Cardiac muscle cell (in vitro differentiated cells and primary cell): ENCODE measurements at places on chromosomes 16 and 17. TPM values are rescaled to one million over a fixed set of nuclear protein-coding genes. Genes with fewer than 3 reads are reported as not detected.

DNA sequence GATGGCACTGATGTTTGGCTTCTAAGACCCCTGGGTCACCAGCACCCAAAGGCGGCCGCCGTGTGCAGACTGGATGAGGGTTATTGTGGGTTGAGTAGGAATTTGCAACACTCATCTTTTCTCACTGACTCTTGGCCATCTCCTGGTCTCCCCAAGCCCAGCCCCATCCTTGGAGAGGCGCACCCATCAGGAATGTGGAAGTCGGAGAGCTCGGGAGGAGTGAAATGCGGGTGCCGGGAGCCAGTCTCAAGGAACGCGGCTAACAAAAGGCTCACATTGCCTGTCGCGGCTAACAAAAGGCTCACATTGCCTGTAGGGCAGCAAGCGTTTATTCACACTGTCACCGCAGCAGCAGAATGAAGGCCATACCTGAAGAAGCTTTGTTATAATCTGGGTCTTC, 248.6 kb downstream of the FOXL1 start:
- no peak for DNase-seq

Gene ACSM3
- total RNA-seq = 1.2 and 4.5 TPM in 2 replicates

Gene C16orf86
- total RNA-seq = 13.0 and 14.9 TPM in 2 replicates

- DNase-seq = no peak
Observed at GRCh38 chr16:2761886-2762583, 9.6 kb downstream of the SRRM2 start.

Gene SLC6A2
- total RNA-seq = 1.3 and 3.4 TPM in 2 replicates

- DNase-seq = no peak
Observed at GRCh38 chr16:72015124-72015523, 6.6 kb downstream of the DHODH start.

GRCh38 chr16:56986361-56986760, 3.0 kb upstream of the NLRC5 start:
- no peak for DNase-seq

DNA sequence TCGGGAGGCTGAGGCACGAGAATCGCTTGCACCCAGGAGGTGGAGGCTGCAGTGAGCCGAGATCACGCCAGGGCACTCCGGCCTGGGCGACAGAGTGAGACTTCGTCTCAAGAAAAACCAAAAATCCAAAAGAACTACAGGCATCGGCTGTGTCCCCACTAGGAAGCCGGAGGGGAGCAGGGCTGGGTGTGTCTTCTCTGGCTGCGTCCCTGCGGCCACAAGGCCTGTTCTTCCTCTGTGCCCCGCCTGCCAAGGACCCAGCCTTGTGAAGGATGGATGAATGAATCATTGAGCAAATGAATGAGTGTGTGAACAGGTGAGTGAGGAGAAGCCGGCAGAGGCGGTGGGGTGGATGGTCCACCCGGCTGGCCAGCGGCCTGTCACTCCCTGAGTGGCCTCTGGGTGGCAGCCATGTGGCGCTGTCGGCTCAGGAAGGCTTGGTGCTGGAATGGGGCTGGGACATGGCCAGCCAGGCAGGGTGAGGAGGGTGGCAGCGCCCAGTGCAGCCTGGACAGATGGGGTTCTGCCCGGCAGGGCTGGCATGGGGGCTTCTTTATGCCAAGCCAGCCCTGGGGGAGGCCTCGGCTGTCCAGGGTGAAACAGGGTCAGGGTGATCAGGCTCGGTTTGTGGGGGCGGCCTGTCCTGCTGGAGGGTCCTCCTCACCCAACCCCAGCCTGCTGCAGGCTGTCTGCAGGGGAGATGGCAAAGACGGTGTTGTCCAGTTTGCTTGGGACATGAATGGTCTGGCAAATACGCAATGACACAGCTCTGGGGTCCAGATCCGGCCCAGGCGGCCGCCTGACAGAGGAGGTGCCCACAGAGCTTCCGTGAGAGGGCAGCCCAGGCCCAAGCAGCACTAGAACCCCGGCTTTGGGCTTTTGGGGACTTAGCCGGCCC, 21.7 kb downstream of the SLC25A10 start:
- peak; percentile 73 for DNase-seq

DNA sequence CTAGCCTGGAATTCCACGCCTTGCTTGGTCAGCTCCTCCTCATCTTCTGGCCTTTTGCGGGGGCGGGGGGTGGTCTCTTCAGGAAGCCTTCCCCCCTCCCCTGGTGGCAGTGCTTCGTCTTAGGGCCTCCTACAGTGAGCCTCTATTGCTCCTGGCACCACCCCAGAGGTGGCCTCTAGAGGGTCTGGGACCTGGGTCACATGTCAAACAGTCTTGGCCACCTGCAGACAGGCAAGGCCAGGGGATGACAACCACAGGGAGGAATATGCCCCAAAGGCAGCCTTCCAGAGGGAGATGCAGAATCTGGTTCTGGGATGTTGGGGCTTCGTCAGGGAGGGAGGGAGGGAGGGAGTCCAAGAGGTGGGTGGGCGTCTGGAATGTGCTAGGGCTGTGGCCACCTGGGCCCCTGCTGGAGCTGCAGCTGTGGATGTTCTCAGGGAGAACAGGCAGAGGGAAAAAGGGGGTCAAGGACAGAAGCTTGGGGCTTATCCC, 50.6 kb downstream of the SMPD3 start:
- DNase-seq = no peak

Gene PRSS8
- total RNA-seq = 11.6 TPM in 2 replicates

Gene KRTAP1-4
- total RNA-seq = not detected in 2 replicates

DNA sequence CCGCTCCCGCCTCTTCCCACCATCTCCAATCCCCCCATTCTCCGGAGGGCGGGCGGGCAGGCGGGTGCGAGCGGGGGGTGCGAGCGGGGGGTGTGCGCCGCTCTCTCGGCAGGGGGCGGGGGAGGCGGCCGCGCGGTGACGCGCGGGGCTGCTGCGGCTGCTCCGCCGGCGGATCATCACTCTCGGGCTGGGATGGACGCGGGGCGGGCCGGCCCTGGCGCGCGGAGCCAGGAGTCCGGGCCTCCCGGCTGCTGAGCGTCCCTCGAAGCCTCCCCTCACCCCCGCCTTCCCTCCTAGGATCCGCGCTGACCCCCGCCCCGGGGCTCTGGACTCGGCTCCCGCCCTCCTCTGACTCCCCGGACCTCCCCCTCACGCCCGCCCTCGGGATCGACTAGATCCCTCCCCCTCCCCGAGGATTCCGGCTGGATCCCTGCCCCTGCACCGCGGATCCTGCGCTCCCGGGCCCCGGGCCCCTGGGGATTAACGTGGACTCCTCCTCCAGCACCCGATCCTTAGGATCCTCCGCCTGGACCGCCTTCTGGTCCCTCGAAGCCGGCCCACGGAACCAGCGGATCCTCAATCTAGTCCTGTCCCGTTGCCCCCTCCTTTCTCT, 946 bp upstream of the TMEM256 start:
- DNase-seq = peak; percentile 33

DNA sequence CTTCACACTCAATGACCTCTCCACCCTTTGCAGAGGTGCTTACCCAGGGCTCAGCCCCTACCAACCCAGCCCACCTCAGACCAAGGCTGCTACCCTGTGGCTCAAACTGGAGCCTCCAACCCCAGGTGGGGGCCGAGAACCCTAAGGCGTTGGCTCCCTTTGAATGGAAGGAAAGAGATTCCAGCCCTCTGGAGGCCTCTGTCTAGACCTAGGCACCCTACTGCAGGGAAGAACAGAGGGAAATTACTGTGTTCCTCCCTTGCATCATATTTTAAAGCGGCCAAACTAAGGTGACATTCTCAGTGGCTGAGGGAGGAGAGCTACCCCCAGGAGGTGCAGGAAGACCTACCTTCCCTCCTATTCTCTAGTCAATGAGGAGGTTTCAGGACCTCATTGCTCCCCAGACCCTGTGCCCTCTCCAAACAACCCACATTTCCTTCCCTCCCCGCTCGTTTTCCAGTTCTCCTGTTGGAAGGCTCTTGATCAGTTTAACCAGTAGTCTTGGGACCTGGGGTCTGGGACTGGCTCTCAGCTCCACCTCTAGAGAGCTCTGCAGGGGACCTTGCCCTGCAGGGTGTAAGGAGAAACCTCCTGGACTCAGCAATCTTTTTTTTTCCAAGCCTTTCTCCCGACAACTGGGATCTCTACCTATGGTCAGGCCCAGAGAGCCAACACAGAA, 5.5 kb upstream of the HOXB8 start:
- no peak for DNase-seq

DNA sequence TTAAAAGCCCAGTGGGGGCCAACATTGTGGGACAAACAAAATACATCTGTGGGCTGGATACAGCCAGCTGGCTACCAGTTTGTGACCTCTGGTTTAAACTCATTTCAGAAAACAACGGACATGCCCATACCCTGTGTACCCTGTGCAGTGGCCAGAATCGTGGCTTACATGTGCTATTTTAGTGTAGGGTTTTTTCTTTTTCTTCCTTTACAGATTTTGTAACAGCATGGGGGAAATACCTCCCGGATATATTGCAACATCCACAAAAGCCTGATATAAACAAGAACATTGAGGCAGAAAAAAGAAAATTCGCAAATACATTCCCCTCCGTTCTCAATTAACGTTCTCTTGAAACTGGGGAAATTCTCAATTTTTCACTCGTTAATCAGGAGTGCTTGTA, 7.3 kb downstream of the HS3ST4 start:
- no peak for DNase-seq

- DNase-seq = no peak
Observed at GRCh38 chr16:24969071-24969470, 46.1 kb downstream of the ARHGAP17 start.

- DNase-seq = peak; percentile 83
Observed at GRCh38 chr17:17919169-17920107, 52.8 kb downstream of the TOM1L2 start.

Gene HS3ST6
- not detected in 2 replicates for total RNA-seq

DNA sequence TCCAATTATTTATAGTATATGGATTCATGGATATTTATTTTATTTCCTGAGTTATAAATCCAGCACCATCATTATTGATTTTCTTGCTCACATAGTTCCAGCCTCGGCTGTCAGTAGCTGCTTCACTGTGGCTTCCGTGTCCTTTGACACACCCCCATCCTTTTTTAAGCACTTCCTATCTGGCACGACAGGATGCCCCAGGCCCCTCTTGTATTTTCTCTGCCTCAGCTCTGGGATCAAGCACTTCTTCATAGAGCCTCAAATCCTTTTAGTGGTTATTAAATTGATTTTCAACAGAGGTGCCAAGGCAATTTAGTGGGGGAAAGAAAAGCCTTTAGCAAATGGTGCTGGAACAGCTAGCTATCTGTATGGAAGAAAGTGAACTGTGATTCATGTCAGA, 59.8 kb downstream of the GAN start:
- no peak for DNase-seq

- no peak for DNase-seq
Observed at GRCh38 chr16:6663668-6664067, 669.0 kb upstream of the RBFOX1 start.

DNA sequence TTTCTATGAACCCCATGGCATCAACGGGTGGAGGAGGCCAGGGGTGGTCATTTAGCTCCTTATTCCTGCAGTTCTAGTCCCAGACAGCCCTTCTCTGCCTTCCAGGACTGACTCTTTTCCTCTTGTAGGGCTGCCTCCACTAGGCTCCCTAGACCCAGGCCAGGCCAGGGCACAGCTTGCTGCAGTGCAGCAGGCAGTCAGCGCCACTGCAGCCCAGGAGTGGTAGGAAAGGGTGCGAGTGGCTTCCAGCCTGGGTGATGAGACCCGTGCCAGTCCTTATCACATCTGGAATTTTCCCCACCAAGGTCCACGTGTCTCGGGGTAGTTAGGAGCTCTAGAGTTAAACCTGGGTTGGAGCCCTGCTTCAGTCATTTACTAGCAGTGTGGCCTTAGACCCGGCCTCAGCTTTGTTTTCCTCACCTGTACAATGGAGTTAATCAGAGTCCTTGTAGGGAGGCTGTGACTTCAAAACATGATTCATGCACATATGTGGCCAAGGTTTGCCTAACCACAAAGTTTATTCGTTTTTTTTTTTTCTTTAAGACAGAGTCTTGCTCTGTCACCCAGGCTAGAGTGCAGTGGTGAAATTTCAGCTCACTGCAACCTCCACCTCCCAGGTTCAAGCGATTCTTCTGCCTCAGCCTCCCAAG, 4.7 kb downstream of the SLC5A11 start:
- peak; percentile 45 for DNase-seq

Gene SPATA22
- total RNA-seq = not detected in 2 replicates

DNA sequence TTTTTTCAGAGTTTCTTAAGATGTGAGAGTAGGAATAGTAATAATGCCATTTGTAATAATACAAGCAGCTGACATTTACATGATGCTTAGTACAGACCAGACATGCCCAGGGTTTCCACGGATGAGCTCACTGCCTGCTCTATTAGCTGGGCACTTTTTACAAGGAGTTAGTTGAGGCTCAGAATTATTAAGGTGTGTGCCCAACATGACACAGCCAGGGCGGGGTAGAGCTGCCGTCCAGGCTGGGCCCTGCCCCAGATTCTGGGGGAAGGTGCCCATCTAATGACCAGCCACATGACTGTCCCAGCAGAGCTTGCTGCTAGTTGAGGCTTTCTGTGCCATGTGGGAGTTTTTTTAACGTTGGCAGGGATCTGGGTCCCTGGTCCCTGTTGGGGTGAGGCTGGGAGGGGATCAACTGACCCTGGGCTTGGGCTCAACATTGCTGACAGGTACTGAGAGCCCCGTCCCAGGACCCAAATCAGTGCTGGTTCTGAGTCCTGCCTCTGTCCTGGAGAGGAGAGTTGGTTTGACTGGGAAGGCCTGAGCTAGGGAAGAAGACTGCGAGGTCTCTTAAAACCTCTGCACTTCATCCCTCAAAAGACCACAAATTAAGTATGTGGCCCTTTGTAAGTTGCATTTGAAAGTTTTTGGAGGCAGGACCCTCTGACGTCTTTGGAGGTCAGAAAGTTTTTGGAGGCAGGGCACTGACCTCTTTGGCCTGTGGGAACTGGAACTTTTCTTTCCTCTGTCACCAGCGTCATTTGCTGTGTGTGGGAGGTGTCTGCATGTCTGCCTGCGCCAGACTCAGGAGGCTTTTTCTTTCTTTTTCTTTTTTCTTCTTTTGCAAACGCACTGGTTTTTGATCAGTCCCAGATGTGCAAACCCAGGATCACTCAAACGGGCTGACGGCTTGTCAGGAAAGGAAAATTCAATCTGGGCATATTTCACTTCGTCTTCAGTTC, 2.2 kb downstream of the CRISPLD2 start:
- DNase-seq = peak; percentile 63

Gene OTOP3
- not detected in 2 replicates for total RNA-seq

DNA sequence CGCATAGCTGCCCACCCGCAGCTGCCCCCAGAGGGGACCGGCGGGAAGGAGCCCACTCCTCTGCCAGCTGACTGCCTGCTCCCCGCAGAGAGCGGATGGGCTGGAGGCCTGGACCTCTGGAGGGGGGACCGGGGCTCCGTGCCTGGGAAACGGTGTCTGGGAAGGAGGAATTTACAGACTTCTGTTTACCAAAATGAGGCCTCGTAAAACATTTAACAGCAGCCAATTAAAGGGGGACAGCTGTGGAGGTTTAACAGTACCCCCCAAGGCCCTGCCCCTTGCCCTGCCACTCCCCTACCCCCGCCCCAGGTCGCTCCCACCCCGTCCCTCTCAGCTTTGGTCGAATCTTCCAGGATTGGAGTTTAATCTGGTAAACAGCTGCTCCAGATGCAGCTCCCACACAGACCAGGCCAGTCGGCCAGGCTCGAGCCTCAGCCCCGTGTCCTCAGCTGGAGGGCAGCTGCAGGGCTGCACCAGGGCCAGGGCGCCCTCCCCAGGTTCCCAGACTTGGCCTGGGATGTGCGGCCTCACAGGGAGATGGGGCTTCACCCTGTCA, 41.1 kb downstream of the BAHCC1 start:
- no peak for DNase-seq

DNA sequence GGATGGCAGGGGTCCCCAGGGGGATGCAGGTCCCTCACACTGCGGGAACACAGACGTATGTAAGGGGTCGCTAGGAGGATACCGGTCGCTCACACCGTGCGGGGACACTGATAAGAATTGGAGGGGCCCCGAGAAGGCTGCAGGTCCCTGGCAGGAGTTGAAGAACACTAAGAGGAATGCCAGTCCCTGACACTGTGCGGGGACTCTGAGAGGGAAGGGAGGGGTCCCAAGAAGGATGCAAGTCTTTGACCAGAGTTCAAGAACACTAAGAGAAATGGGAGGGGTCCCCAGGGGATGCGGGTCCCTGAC, 510 bp downstream of the ERCC4 start:
- no peak for DNase-seq
